Neural crest cell (in vitro differentiated cells): ENCODE measurements at places on chromosomes 2 and 18. TPM values are rescaled to one million over a fixed set of nuclear protein-coding genes. Genes with fewer than 3 reads are reported as not detected.
A peak's percentile ranks its signal among the peaks of the same experiment; 100 is the strongest.

CFAP65 gene
- total RNA-seq = 0.93 and 1.4 TPM in 2 replicates

DNA sequence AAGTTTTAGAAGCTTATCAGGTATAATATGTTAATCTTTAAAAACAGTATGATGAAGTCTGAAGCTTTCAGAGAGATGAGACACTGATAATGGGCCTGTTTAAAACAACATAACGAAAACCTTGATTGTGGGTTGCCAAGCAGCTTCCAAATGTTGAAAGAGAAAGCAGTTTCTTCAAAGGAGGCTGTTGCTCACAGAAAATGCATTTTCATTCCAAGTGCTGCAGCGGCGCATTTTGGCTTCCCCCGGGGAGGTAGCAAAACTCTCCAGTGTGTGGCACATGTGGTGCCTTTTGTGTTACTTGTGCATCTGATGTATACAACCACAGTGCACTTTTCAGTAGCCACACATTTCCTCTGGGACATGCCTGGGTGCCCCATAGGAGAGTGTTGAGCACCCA lies 66.1 kb downstream of the TMEFF2 start:
- no peak for DNase-seq
- H3K36me3 ChIP-seq = no peaks in the 10 kb centered on the region
- no peak overlapping the region for H3K27ac ChIP-seq

DYNC2LI1 gene
- total RNA-seq = 20.0 and 22.0 TPM in 2 replicates

- no peak for DNase-seq
- H3K4me1 ChIP-seq = peaks cover 48% of the 10 kb centered on the region
- H3K27me3 ChIP-seq = peaks cover 6% of the 10 kb centered on the region
These were observed 48.5 kb upstream of the CCDC150 start for GRCh38 chr2:196591004-196591403.

- no peak overlapping the region for H3K27ac ChIP-seq
- no peaks in the 10 kb centered on the region for H3K36me3 ChIP-seq
- H3K4me3 ChIP-seq = no peak overlapping the region
- H3K4me1 ChIP-seq = peaks cover 37% of the 10 kb centered on the region
- DNase-seq = no peak
These were observed 56.7 kb downstream of the SPRED2 start for GRCh38 chr2:65375723-65376122.

DNA sequence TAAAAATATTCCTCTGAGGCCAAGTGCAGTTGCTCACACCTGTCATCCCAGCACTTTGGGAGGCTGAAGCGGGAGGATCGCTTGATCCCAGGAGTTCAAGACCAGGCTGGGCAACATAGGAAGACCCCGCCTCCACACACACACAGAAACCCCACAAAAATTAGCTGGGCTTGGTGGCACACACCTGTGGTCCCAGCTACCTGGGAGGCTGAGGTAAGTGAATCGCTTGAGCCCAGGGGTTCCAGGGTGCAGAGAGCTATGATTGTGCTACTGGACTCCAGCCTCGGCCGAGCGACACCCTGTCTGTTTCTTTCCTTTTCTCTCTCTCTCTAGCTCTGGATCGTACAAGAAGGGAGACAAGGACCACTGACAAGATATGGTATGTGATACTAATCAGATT lies 1.8 kb upstream of the XRCC5 start:
- H3K4me3 ChIP-seq = peak overlapping the region; percentile 99
- peaks cover 21% of the 10 kb centered on the region for H3K36me3 ChIP-seq
- H3K27ac ChIP-seq = peak overlapping the region; percentile 94
- peaks cover 62% of the 10 kb centered on the region for H3K4me1 ChIP-seq
- peaks cover 4% of the 10 kb centered on the region for H3K27me3 ChIP-seq

OSGEPL1 gene
- total RNA-seq = 21.1 and 24.1 TPM in 2 replicates

GRCh38 chr2:186379052-186379451 lies 107.0 kb upstream of the ZC3H15 start:
- H3K4me1 ChIP-seq = no peaks in the 10 kb centered on the region
- peaks cover 14% of the 10 kb centered on the region for H3K36me3 ChIP-seq
- no peak overlapping the region for H3K4me3 ChIP-seq
- no peaks in the 10 kb centered on the region for H3K27me3 ChIP-seq

GRCh38 chr2:10267036-10267435 lies 35.7 kb upstream of the HPCAL1 start:
- DNase-seq = no peak
- H3K27ac ChIP-seq = no peak overlapping the region
- H3K27me3 ChIP-seq = no peaks in the 10 kb centered on the region

DNA sequence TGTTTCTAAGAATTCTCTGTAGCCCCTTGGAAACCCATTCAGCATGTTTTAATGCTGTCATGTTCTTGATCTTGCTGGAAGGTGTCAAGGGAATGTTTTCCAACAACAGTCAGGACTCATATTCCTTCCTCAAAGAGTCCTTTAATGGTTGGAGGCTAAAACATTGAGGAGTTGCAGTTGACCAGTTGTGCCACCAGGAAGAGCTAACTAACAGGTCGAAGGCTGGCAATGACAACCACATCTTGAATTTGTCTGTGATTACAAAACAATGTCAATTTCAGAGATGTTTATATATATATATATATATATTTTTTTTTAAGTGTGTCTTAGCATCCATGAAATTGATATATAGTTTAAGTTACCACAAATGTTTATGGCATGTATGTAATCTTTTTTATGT lies 151.5 kb downstream of the INO80D start:
- no peak overlapping the region for H3K27ac ChIP-seq
- peaks cover 66% of the 10 kb centered on the region for H3K4me1 ChIP-seq
- no peak for DNase-seq
- no peak overlapping the region for H3K4me3 ChIP-seq
- no peaks in the 10 kb centered on the region for H3K27me3 ChIP-seq
- H3K36me3 ChIP-seq = no peaks in the 10 kb centered on the region

DNA sequence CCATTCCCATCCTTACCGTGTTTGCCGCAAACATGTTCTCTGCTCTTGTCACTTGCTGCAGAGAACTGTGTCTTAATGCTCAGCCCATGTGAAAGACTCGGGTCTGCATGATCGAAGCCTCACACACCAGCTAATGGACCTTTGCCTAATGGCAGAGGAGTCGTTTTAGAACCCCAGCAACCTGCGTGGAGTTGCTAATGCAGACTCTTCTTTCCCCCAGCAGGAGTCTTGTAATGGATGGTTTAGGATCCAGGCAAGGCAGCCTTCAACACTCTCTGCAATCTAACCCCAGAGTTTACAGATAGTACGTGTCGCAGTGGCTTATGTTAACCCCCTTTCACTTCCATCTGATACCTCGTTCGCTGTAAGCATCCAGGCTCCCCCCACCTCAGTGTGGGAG lies 316.4 kb downstream of the AGAP1 start:
- no peak overlapping the region for H3K4me3 ChIP-seq
- no peak for DNase-seq
- no peaks in the 10 kb centered on the region for H3K27me3 ChIP-seq
- H3K4me1 ChIP-seq = peaks cover 26% of the 10 kb centered on the region
- H3K27ac ChIP-seq = no peak overlapping the region

RIT2 gene
- not detected in 2 replicates for total RNA-seq

COLEC11 gene
- total RNA-seq = not detected in 2 replicates

DNA sequence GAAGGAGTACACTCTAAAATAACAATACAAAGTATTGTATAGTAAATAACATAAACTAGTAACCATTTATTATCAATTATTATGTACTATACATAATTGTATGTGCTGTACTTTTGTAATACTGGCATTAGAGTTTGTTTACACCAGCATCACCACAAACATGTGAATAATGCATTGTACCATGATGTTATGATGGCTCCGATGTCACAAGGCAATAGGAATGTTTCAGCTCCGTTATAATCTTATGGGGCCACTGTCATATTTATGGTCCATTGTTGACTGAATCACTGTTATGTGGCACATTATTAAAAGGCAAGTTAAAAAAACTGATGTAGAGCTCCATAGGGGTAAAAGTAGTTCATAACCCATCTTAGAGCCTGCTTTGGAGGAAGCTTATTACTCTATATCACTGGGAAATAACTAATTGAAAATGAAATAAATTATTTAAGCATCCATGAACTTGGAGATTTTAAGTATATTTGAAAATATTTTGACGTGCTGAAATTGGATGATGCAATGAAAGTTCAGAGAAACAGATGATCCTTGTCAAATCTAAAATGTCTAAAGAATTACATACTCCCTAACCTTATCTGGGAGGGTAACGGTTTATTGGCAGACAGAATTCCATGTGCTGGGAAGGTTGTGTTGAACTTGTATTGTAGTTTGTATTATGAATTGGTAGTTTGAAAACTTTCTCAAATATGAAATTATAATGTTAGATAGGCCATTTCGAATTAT lies 2.4 kb downstream of the SKA1 start:
- H3K27ac ChIP-seq = no peak overlapping the region
- no peaks in the 10 kb centered on the region for H3K36me3 ChIP-seq
- no peaks in the 10 kb centered on the region for H3K27me3 ChIP-seq
- H3K4me1 ChIP-seq = peaks cover 24% of the 10 kb centered on the region
- peak overlapping the region; percentile 47 for H3K4me3 ChIP-seq
- no peak for DNase-seq

DNA sequence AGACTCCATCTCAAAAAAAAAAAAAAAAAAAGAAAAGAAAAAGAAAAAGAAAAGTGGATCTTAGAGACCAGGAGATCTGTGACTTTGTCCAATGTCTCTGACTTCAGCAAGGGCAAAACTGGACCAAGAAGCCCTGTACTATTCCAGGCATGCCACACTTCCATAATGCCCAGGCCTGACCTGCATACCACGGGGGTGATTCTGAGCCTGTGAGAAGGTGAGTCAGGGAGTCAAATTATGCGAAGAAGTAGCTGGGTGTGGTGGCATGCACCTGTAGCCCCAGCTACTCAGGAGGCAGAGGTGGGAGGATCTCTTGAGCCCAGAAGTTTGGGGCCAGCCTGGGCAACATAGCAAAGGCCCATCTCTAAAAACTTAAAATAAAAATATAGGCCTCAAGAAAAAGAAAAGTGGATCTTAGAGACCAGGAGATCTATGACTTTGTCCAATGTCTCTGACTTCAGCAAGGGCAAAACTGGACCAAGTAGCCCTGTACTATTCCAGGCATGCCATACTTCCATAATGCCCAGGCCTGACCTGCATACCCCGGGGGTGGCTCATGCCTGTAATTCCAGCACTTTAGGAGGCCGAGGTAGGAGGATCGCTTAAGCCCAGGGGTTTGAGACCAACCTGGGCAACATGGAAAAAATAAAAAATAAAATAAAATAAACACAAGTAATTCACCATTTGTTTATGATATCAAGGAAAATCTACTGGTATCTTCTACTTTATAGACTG lies 12.2 kb upstream of the PUM2 start:
- no peaks in the 10 kb centered on the region for H3K27me3 ChIP-seq
- no peak overlapping the region for H3K4me3 ChIP-seq
- DNase-seq = no peak
- peaks cover 3% of the 10 kb centered on the region for H3K36me3 ChIP-seq

DNA sequence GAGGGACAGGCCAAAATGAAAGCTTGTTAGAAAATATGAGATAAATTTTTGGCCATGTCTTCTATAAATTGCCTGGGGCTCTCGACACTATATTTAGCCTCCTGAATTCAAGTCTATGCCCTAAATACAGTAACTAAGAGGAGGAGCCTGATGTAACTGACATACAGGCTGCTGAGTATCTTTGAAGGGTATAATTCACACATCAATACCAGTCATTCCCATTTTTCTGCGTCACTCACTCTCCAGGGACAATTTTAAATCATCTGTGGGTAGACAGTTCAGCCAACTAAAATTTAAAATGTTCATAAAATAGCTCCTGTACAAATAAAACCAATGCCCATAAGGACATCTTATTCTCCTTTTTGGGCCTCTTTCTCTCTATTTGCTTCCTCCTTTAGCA lies 105.9 kb downstream of the AP1S3 start:
- no peak overlapping the region for H3K4me3 ChIP-seq
- H3K4me1 ChIP-seq = peaks cover 34% of the 10 kb centered on the region
- H3K36me3 ChIP-seq = no peaks in the 10 kb centered on the region
- H3K27ac ChIP-seq = no peak overlapping the region

BOLL gene
- total RNA-seq = not detected in 2 replicates

DNA sequence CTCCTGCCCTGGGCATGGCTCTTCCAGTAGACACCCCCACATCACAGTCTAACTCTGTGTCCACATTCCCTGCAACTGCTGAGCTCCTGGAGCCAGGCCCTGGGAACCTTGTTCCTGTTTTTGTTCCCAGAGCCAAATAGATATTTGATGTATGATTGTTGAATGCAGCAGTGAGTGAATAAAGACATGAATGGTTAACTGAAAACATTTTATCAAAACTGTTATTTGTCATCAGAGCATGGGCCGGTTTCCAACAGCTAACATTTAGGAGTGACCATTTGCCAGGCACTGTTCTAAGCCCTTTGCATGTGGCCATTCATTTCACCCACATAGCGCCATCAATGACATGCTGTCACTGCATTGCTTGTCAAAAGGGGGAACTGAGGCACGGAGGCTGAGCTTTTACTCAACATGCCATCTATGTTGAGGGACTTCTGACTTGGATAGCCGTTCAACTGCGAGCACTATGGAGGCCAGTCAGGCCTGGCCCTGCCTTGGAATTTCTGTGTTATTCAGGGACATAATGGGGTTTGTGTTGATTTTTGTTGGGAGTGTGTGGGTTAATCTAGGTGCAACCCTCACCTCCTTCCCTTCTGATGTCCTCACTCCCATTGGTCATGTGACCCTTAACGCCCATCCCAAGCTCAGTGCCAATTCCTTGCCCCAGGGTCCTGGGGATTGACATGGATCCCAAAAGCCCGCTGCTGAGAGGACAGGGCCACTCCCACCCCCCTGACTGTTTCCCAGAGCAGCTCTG lies 12.6 kb downstream of the IL1R1 start:
- no peaks in the 10 kb centered on the region for H3K27me3 ChIP-seq
- no peaks in the 10 kb centered on the region for H3K36me3 ChIP-seq
- no peak for DNase-seq
- no peak overlapping the region for H3K4me3 ChIP-seq

DNA sequence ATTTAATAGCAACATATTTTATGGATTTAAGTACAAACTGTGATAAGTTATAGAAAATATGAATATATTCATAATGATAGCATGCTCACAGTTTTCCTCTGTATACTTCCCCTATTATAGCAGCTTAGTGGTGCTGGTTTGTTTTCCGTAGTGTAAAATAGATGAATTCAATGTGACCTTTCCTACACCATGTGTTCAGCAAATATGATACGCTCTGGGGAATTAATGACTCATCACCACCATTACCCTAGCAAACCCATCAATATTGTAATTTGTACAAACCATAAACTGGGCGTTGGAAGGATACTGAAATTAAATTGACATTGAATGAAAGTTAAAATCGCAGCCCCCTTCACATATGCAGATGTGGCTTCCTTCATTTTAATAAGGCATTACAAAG lies 58.7 kb upstream of the CDH19 start:
- no peak overlapping the region for H3K4me3 ChIP-seq
- no peak for DNase-seq
- no peaks in the 10 kb centered on the region for H3K4me1 ChIP-seq
- no peak overlapping the region for H3K27ac ChIP-seq
- peaks cover 4% of the 10 kb centered on the region for H3K36me3 ChIP-seq

GRCh38 chr2:122011493-122012270 lies 256.2 kb downstream of the TSN start:
- no peak for DNase-seq
- H3K27ac ChIP-seq = peak overlapping the region; percentile 17
- H3K4me3 ChIP-seq = no peak overlapping the region
- H3K36me3 ChIP-seq = no peaks in the 10 kb centered on the region
- no peaks in the 10 kb centered on the region for H3K27me3 ChIP-seq
